H7 (cell line): ENCODE measurements at places on chromosomes 3 and 15.
A peak's percentile ranks its signal among the peaks of the same experiment; 100 is the strongest.

- no peak for DNase-seq
Measured at GRCh38 chr3:137163958-137164357, 206.2 kb downstream of the IL20RB start.

DNA sequence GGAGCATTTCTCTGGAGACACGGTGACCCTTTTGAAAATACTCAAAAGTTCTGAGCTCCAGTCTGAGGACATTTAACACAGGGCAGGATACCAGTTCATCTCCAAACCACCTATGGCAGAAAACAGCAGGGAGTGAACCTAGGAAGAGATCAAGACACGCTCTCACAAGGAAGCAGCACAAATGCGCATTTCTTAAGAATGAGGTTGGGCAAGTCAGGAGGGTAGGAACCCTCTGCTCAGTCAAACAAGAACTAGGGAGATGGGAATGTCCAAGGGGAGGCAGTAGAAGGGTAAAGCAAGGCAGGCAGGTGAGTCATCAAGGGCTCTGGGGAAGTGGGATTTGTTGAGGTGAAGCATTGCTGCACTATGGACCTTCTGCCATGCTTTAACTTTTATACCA lies 60.3 kb upstream of the PSMD6 start:
- DNase-seq = no peak

GRCh38 chr15:99981839-99982658 lies 248.8 kb upstream of the LYSMD4 start:
- DNase-seq = peak; percentile 66

GRCh38 chr3:163543662-163544061 lies 1534.6 kb downstream of the SI start:
- no peak for DNase-seq

DNA sequence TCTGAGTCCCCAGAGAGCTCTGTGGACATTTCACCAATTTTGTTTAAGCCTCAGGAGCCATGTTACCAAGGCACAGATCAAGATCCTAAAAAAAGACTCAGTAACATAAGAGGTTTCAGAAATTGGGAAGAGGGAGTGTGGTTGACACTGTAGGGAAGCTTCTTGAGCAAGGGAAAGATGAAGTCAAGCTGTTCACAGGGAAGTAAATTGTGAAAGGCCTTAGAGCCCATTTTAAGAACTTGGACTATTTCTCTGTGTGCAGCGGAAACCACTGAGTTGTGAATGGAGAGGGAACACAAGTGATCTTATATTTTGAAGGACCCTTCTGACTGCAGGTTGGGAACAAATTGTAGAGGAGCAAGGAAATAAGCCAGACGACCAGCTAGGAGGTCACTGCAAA lies 18.7 kb downstream of the BCL2A1 start:
- DNase-seq = no peak

DNA sequence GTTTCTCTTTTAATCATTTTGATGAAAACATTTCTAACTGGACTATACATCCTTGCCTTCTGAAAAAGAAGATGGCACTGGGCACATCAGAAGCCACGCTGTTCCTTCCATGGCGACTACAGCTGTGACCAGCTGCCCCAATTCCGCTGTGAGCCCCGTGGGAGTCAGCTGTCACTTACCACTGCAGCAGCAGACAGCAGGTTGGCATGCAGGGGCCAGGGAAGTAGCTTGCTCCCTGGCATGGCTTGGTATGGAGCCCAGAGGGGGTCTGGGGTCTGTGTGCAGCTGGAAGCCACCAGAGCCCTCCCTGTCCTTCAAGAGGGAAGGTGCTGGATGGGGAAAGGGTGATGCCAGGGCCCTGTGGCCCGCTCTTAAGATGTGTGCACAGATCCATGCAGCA lies 4.5 kb upstream of the ZXDC start:
- DNase-seq = no peak

- no peak for DNase-seq
Measured at GRCh38 chr3:112531358-112531781, 30.4 kb downstream of the ATG3 start.

DNA sequence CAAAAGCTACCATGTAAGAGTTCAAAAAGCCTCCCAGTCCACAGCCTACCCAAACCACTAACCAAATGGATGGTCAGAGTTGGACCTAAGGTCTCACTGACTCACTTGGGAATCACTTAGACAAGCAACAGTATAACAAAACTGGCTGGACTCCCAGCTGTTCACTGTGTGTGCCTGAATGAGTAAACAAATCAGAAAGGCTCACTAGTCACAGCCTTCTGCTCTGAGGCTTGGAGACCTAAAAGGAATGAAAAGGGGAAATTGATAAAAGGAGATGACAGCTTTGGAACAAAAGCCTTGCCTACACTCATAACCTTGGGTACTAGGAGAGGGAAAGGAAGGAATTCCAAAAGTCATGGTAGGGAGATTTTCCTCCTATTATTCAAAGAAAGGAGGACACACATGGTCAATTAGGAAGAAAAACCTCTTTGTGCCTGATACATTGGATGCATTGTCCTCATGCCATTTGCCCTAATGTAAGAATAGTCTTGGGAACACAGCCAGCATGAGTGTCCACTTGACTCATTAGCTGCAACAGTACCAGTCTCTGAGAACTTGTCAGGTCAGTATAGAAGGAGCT lies 92.3 kb downstream of the FRMD5 start:
- no peak for DNase-seq

- no peak for DNase-seq
Measured at GRCh38 chr3:115186351-115187148, 39.5 kb upstream of the ZBTB20 start.

DNA sequence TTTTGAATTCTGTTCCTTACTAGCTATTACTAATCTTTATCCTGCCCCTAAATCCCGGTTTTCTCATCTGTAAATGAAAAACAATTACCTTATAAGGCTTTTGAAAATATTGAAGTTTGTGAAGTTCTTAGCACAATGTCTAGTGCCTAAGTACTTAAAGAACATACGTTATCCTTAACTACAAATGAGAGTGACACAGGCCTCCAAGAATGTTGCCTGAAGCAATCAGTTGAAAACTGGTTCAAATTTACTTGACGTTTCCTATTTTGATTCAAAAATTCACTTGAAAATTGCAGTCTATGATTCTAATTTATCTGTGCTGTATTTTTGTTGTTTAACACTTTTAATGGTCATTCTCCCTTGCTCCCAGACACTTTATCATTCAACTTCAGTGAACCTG lies 3.2 kb downstream of the SENP7 start:
- no peak for DNase-seq

DNA sequence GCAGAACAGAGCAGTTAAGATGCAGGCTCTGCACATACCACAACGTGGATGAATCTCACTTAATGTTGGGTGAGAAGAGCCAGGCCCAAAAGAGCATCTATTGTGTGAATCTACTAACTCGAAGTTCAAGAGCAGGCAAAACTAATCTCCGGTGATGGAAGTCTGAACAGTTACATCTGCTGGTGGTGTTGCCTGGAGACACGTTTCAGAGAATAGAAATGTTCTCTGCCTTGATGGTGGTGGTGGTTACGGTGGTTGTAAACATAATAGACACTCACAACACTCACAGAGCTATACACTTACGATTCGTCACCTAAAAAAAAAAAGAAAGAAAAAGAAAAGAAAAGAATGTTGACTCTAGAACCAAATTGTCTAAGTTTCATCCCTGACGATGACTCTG lies 86.8 kb downstream of the LIPC start:
- no peak for DNase-seq

DNA sequence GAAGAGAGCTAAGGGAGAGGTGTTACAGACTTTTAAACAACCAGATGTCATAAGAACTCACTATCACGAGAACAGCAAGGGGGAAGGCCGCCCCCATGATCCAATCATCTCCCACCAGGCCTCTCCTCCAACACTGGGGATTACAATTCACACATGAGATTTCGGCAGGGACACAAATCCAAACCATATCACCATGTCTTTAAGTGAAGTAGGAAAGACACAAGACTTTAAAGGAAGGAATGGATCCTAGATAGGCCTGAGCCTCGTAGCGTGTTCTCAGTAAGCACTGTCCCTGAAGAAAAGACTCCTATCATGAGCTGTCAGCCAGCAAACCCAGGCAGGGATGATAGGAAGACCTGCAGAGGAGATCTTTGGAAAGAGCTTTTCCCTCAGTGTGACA lies 15.1 kb upstream of the RPS27L start:
- no peak for DNase-seq

DNA sequence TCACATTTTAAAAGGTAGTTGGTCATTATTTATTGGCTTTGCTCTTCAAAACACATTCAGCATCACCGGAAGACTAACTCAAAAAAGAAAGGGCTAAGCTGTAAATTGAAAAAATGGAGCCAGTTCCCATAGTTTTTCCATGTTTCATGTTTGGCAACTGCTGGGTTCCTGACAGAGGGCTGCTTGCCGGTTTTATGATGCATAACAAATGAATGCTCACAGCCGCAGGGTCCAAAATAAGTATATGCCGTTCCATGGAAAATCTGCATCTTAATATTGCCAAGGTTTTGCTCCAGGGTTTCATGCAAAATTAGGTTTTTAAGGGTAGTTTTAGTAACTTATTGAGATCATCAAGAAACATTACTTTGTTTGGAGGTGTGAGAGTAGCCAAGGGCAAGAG lies 15.8 kb downstream of the SLC12A1 start:
- no peak for DNase-seq

GRCh38 chr3:140994316-140994715 lies 52.7 kb downstream of the SLC25A36 start:
- DNase-seq = no peak

- no peak for DNase-seq
Measured at GRCh38 chr3:22474706-22475445, 723.9 kb upstream of the ZNF385D start.
